Stromal cell of bone marrow (primary cell): ENCODE measurements at places on chromosomes 7 and 10.

DNA sequence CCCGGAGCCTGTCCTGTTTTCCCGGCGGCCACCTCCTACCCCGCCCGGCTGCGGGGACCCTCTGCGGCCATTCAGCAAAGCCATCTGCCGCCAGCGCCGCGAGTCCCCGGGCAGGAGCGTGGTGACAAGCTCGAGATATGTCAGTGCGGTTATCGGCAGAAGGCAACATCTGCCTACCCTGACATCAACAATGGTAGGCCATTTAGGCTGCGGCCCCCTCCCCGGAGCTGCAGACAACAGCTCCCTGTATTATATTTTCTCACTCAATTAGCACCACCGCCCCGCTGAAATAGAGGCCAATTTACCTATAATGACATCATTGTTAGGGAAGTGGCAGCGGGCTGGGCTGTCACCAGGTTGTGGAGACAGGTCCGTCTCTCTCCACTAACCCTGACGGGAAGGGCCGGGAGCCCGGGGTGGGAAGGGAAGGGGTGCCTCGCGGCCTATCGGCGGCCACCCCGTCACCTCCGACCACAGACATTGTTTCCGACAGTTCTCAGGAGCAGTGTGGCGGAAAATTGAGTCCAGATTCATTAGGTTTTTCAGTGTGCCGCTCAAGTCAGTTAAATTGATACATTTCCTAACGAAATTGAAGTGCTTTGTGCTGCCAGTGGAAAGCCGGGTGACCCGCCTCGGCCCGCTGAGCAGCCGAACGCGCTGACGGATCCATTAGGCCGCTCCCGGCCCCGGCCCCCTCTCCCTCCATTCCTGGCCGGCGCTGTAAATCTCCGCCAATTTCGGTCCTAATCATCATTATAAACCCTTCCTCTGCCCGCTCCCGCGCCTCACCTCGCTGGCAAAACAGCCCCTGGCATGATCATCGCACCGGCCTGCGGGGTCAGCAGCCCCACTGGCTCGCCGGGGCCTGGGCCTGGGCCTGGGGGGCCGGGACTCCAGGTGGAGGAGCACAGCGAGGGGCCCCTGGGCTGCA is 43.0 kb downstream of the UNCX start:
- DNase-seq, result no peak

- DNase-seq, result no peak
These were observed 26.1 kb downstream of the LRRC4 start for GRCh38 chr7:128005117-128005516.

GRCh38 chr7:32092346-32092745 is 22.1 kb upstream of the PDE1C start:
- no peak for DNase-seq

GRCh38 chr7:45918556-45918955 is 2.5 kb downstream of the IGFBP3 start:
- DNase-seq, result no peak

DNA sequence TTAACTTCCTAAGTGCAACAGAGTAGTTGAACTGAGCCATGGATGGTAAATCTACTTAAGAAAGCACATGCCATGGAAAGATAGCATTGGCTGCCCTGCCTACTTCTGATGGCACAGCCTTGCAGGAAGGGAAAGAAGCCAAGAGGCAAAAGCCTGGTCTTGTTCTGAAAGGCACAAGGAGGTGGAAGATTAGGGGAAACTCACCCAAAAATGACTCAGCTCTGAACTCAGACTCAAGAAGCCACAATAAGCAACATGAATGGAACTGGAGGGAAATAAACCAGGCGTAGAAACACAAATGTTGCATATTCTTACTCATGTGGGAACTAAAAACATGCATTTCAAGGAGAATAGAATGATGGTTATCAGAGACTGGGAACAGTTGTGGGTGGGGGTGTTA is 20.8 kb upstream of the ALOX5 start:
- peak; percentile 10 for DNase-seq
